ENCODE measurements at places on chromosomes 5 and 9.
A peak's percentile ranks its signal among the peaks of the same experiment; 100 is the strongest.

DNA sequence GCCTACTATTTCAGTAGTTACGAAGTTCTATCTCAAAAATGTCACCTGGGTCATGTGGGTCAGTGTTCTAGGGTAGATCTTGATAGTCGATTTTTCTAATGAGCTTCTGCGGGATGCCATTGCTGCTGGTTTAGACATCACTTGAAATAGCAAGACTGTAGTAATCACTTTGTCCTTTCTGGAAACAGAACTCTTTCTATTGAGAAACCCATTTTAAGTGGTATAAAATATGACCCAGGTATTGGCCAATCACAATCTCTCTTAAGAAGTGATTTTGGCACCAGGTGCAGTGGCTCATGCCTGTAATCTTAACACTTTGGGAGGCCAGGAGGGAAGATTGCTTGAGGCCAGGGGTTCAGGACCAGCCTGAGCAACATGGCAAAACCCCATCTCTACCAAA, 17.6 kb downstream of the ARRDC3 start:
- DNase-seq: no peak

- DNase-seq: no peak
Measured at GRCh38 chr5:80867233-80867632, 92.9 kb upstream of the RASGRF2 start.

GRCh38 chr5:69270840-69271239, 36.2 kb downstream of the CDK7 start:
- DNase-seq: no peak

- DNase-seq: no peak
Measured at GRCh38 chr5:42483472-42484154, 60.4 kb downstream of the GHR start.

DNA sequence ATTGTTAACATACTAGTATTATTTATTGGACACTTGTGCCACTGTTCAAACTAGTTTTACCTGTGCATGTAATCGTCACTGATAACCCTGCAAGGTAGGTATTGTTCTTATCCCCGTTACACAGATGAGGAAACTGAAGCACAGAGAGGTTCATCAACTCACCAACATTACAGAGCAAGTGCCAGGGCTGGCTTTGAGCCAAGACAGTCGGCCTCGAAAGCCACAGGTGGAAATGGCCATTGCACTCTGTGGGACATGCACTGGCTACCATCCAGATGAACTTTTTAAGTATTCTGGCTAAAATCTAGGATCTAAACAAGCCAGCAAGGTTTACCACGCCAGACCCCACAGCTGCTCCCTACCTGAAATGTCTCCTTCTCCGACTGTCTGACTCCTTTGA, 57.9 kb downstream of the TEX10 start:
- DNase-seq: no peak

- no peak for DNase-seq
Measured at GRCh38 chr9:109416135-109416706, 81.9 kb downstream of the PTPN3 start.

GRCh38 chr5:174325961-174326360, 280.5 kb downstream of the NSG2 start:
- DNase-seq: no peak

DNA sequence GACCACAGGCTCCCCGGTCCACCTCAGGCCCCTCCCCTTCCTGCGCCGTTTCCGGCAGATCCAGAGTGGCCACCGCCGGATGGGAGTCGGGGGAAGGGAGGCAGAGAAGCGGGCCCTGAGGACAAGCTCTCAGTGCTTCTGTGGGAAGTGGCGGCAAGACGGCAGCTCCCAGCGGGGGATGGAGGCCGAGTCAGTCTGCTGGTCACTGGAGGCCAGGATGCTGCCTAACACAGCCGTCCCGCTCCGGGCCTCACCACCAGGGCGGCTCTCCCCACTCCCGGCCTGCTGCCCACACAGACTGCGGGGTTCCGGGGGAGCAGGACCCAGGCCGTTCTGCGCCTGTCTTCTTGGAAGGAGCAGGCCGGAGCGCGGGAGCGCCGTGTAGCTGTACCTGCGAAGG, 31.4 kb downstream of the FXN start:
- DNase-seq: no peak

- no peak for DNase-seq
Measured at GRCh38 chr9:28073270-28073669, 500.0 kb upstream of the C9orf72 start.

- no peak for DNase-seq
Measured at GRCh38 chr9:127921557-127922120, 4.8 kb upstream of the ST6GALNAC4 start.

DNA sequence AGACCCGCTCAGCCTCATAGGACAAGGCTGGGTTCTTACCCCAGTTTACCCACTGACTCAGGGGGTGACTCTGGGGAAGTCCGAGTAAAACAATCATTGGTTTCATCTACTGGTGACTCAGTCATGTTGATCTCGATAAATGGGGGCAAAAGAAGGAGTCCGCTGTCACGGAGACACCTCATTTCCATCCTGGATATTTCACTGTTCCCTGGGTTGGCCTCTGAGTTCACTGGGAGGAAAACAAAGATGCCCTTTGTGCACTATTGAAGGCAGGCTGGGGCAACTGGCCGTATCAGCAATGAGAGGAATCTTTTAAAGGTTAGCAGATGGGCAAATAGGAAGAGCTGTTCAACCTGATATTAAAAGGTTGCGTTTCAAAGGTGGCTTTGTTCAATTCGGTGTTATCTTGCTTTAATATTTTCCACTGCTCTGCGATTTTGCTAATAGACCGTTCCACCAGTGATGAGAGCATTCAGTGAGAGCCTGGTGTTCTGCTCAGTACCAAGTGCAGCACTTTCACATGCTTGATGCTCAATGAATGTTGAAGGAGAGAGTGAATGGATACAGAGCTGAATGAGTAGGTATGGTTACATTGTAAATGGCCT, 110.2 kb upstream of the EGFLAM start:
- DNase-seq: peak; percentile 84

DNA sequence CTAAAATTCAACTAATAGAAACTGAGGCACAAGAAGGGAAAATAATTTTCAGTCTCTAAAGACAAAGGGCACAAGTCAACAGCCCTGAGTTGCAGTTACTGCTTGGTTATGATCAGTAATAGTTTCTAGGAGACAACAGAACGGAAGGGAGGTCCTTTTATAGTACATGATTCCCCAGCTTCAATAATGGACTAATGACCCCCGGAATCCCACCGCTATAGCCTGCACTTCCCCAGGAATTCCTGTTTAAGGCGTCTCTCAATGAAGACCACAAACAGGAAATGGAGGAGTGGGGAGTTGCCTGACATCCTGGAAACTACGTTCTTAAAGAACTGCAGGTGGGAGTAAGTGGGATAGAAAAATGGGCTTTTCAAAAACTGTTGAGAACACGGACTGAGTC, 60.6 kb downstream of the DIAPH1 start:
- DNase-seq: no peak

GRCh38 chr5:91562922-91563321, 179.8 kb upstream of the ARRDC3 start:
- no peak for DNase-seq

GRCh38 chr5:67813877-67814539, 401.5 kb upstream of the PIK3R1 start:
- no peak for DNase-seq

DNA sequence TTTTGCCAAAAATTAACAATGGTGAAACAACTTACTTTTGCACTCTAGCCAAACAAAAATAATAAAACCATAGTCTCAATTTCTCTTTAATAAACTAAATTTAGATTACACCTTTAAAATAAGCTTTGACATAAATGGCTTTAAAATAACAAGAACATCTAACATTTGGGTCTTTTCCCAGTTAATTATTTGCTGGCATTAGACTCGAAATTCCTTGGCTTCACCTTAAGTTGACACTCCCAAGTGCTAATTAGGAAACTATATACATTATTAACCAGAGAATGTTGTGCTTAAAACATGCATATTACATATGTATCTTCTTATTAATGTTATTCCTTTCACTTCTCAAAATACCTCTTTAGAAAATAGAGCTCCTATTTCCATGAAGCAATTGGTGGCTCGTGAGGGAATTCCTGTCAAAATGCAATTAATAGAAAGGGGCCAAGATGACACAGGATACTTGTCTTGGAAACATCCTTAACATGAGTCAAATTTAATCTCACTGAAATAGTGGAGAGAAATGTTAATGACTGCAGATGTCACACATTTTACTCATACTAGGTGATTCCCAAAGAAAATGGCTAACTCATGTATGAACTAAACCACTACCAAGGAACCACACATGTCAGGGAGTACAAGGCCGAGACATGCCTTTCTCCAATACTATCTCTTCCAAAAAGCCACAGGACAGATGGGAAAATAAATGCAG, 932.9 kb upstream of the DMAC1 start:
- DNase-seq: no peak

DNA sequence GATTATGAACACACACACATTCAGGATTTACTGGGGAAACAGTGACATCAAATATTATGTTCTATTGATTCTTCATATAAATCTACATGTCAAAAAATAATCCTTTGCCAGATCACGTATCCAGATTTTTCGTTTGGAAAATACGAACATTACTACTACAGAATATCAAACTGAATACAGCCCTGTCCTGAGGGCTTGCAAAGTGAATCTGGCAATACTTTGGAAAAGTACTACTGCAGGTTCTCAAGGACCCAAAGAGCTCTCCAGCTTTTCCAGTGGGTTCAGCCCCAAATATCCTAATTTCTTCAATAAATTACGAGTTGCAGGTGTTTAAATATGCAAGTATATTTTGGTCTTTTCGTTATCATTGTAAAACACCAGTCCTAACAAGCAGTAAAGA, 411 bp upstream of the NDUFS4 start:
- no peak for DNase-seq

DNA sequence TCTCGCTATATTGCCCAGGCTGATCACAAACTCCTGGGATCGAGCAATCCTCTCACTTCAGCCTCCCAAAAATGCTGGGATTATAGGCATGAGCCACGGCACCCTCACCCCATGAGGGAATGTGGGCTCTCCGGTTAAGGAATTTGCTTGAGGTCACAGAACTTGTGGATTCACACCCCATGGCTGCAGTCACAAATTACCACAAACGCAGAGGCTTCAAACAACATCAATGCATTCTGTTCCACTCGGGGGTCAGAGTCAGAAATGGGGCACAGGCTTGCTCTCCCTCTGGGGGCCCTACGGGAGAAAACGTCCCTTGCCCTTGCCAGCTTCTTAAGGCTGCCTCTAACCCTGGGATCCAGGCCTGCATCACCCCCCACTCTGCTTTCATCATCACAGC, 12.2 kb upstream of the SPINK4 start:
- DNase-seq: no peak

DNA sequence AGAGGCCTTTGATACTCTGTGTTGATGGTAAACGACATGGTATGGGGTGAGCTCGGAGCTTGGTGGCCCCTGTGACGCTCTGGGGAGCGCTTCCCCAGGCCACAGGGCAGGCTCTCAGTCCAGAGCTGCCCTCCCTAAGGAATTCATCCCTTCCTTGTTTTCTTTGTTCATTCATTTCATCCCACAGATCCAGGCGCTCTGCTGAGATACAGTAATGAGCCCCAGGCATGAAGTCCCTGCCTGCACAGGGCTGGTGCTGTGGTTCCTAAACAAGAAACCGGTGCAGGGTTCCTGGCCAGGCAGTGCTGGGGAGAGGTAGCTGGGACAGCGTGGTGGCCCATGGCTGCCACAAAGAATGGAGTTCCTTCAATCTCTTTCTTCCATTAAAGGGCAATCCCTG, 14.4 kb downstream of the NEK6 start:
- DNase-seq: no peak

GRCh38 chr5:96655085-96655484, 7.1 kb upstream of the CAST start:
- no peak for DNase-seq

DNA sequence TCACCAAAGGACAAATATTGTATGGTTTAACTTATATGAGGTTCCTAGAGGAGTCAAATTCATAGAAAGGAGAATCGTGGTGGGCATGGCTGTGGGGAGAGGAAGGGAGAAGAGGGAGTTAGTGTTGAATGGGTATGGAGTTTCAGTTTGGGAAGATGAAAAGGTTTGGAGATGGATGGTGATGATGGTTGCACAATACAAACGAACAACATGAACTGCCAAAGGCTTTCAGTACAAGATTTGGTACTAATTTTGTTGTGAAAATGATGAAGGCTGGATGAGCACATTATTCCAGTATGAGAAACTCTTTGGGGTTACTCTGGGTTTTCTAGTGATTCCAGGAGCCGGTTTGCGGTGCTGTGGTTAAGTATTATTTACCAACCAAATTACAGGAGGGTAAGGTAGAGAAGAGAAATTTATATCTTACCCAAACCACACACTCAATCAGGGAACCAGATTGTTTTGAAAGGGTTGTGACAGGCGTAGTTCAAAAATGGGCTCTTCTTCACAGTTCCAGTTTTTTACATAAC, 112.0 kb upstream of the TBC1D2 start:
- no peak for DNase-seq

- no peak for DNase-seq
Measured at GRCh38 chr5:78339617-78340436, 20.6 kb upstream of the SCAMP1 start.

DNA sequence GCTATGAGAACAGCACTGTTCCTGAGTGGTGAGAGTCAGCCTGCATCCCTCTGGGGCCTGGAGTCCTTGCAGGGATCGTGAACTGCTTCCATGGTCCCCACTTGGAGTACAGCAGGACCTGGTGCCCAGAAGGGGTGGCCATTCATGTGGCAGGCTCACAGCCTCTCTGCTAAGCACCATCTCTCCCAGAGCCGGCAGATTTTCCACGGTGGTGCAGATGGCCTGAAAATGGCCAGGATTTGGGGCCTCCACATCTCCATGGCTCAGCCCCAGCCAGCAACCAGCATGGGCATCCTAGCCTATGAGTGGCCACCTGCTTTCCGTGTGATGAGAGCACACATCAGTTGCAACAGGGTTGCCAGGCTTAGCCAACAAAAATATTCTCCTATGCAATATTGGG, 33.9 kb upstream of the SEMA4D start:
- DNase-seq: no peak

- no peak for DNase-seq
Measured at GRCh38 chr5:63697811-63698210, 264.4 kb downstream of the HTR1A start.

- DNase-seq: no peak
Measured at GRCh38 chr5:179343021-179343718, 2.1 kb downstream of the ADAMTS2 start.

DNA sequence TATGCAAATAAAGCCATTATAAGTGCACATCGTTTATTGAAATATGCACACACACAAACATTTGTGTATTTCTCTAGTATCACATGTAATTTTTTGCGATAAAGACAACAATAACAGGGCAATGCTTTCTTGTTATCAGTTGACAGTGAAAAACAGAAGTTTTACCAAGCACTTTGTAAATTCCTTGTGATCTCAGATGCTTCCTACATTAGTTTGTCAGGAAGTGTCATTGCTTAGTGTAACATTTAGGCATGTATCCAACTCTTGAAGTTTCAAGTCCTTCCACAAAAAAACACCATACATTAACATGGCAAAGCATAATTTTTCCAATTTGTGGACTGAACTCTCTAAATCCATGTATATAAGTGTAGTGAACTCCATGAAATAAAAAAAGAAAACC, 46.4 kb downstream of the MOCS2 start:
- no peak for DNase-seq

DNA sequence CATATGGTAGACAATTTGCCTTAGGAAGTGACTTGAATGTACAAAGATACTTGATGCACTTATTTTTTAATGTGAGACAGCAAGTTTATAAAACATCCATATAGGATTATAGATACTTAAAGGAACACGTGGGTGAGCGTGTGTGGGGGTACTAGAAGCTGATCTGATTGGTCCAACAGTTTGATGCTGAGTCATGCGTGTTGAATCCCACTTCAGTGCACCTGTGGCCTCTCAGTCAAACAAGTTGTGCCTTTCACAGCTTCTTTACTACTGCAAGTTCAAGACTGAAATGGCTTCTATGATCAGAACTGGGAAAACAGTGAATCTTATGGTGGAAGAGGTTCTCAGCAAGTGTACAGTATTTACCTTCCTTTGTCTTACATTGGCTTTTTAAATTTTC, 98.9 kb downstream of the MAP1B start:
- DNase-seq: no peak
